ENCODE measurements at places on chromosomes 6 and 20. TPM values are rescaled to one million over a fixed set of nuclear protein-coding genes. Genes with fewer than 3 reads are reported as not detected.

The FAM184A gene
- under 0.01 TPM for total RNA-seq

DNA sequence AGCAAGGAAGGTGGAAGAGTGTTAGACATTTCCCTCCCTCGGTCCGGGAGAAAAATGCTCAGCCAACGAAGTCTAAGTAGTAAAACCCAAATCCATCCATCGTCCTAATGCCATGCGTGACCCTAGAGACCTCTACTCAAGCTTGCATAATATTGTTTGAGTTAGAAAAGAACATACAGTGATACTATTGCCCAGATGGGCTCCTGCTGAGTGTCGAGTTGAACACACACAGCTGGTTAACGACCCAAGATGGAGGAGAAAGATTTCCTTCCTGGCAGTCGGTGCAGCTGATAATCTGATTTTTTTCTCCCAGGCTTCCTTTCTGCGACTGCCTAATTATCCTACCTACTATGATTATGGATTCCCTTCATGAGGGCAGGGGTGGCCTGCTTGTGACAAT is 164.4 kb upstream of the KCNG1 start:
- H3K27ac ChIP-seq: no peak overlapping the region
- no peak overlapping the region for H3K4me3 ChIP-seq
- H3K36me3 ChIP-seq: no peaks in the 10 kb centered on the region
- H3K4me1 ChIP-seq: peaks cover 6% of the 10 kb centered on the region

GRCh38 chr20:50056951-50057713 is 55.8 kb downstream of the UBE2V1 start:
- peak; percentile 34 for DNase-seq
- H3K4me3 ChIP-seq: no peak overlapping the region
- H3K27me3 ChIP-seq: no peaks in the 10 kb centered on the region
- H3K36me3 ChIP-seq: no peaks in the 10 kb centered on the region
- H3K4me1 ChIP-seq: peaks cover 7% of the 10 kb centered on the region

DNA sequence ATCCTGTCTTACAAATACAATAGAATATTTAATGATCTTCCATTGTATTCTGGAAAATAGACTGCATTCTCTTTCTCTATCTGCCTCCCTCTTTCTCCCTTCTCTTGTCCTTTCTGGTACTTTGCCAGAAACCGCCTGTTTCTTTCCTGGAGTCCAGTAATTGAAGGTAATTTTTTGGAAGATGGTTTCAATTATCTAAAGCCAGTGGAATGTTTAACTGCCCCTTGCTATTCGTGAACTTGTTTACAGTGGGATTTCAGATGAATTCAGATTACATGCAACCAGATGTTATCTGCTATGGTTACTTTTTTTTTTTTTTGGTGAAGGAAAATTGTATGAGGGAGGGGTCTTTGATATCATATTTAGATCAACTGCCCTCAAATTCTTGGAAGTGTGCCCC is 655.5 kb upstream of the FLRT3 start:
- DNase-seq: no peak
- H3K27me3 ChIP-seq: no peaks in the 10 kb centered on the region
- H3K27ac ChIP-seq: no peak overlapping the region
- no peaks in the 10 kb centered on the region for H3K4me1 ChIP-seq

GRCh38 chr20:45164906-45165305 is 9.8 kb upstream of the PI3 start:
- H3K27ac ChIP-seq: no peak overlapping the region
- H3K36me3 ChIP-seq: no peaks in the 10 kb centered on the region
- no peak for DNase-seq
- no peaks in the 10 kb centered on the region for H3K4me1 ChIP-seq
- no peak overlapping the region for H3K4me3 ChIP-seq

GRCh38 chr6:6969761-6970223 is 138.0 kb upstream of the RREB1 start:
- H3K27ac ChIP-seq: no peak overlapping the region
- no peaks in the 10 kb centered on the region for H3K27me3 ChIP-seq
- no peak for DNase-seq
- no peaks in the 10 kb centered on the region for H3K4me1 ChIP-seq
- H3K36me3 ChIP-seq: no peaks in the 10 kb centered on the region

The ID1 gene
- 56.3 TPM for total RNA-seq

Data from osteoblast (primary cell).